ENCODE measurements at places on chromosomes 2 and 18.
A peak's percentile ranks its signal among the peaks of the same experiment; 100 is the strongest.

DNA sequence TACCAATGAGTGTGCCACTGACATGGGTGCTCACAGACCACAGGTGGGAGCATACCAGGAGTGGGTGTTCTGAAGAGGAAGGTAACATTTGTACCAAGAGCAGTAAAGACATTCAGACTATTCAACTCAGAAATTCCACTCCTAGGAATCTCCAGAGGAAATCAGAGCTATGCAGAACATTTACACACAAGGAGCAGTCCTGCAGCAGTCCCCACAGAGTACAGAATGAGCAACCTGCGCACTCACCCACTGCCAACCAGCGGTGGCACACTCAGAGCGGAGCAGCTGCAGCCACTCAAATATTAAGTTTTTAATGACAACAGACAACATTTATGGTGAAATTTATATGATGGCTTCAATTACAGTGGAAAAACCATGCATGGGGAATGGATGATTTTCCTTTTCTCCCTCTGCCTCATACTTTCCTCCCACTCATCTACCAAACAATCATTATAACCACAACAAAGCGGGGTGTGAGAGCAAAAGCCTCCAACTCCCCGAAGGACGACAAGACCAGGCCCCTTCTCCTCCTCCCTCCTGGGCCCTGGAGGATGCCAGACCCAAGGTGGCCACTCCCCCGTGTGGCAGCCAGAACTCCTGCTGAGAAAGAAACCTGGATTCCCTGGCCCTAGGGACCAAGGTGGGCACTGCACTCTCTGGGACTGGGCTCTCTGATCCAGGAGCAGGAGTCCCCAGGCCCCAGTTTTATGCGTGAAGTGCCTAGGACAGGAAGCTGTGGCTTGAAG, 5.4 kb downstream of the HS6ST1 start:
- no peak for DNase-seq

DNA sequence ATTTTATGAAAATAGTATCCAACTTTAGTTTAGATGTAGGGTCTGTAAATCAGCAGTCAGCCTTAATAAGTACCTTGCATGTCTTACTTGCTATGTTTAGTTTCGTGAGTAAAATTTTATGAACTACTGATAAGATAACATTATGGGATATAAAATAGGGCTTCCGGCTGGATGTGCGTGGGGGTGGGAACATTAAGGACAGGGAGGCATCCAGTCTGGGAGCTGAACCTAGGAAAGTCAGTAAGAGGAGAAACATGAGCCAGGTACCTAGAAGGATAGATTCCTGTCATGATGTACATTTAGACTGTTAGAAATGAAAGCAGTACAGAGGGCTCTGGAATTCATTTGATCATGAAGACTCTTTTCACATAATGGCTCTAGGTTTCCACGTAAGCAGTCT, 12.7 kb upstream of the KCNJ13 start:
- DNase-seq: no peak

DNA sequence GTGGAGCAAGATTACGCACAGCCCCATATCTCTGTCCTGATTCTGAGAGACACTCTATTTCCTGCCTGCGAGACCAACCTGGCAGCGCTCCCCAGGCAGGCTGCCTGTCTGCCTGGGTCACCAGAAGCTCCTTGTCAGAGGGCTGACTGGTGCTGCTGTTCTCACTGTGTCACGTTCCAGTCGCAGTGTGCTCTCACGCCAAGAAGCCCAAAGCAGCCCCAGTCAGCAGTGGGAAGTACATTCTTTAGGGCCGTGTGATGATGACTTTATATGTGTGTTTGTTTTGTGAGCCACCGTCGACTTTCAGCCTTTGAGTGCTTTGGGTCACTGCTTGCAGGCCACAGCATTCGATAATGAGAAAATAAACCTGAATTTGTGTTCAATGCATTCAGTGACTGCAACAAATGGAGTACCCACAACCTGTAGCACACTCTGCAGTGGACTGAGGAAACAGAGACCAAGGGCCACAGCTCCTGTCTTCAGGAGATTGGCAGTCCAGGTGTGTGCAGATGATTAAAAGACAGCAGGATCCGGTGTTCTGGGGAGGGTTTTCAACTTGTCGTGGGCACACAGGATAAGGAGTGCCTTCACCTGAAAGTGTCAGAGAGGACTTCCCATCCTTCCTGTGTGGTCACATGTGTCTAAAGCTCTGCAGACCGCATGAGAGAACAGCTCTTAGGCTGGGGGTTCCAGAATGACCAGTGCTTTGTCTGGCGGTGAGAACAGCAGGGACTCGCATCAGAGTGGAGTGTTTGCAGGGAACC, 4.8 kb downstream of the TNFRSF11A start:
- no peak for DNase-seq

DNA sequence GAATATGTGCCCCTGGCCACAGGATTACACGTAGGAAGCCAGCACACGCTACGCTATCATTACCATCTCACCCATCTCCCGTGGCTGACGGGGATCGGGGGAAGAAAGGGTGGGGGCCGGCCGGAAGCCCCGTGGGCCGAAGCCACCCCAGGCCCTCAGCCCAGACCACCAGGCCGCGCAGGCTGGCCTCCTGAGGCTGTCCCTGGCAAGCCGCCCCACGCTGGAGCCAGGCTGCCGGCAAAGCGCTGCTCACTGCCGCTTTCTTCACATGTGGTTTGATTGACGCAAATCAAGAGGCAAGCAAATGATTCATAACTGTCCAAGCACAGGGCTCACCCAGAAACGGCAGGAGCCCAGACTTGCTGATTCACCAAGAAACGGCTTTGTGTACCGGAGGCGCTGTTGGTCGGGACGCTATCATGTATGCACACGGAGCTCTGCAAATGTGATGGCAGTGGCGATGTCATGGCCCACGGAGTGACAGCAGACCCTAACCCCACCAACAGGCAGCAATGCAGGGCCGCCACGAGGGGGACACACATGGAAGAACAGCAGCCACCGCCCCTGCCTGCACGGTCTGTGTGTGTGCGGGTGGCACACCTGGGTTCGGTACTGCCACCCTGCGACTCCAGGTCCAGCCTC, 125.7 kb downstream of the HDAC4 start:
- peak; percentile 66 for DNase-seq

DNA sequence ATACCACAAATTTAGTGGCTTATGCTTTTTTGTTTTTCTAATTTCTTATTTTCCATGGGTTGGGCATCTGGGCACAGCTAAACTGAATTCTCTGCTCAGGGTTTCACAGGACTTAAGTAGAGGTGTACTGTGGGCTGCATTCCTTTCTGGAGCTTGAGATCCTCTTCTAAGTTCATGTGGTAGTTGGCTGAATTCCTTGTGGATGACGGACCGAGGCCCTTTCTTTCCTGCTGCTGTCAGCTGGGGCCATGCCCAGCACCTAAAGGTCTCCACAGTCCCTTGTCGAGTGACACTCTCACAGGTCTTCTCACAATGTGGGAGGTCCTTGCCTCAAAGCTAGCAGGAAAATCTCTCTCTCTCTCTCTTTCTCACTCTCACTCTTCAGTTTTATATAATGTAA, 433.5 kb upstream of the LRATD1 start:
- DNase-seq: no peak

DNA sequence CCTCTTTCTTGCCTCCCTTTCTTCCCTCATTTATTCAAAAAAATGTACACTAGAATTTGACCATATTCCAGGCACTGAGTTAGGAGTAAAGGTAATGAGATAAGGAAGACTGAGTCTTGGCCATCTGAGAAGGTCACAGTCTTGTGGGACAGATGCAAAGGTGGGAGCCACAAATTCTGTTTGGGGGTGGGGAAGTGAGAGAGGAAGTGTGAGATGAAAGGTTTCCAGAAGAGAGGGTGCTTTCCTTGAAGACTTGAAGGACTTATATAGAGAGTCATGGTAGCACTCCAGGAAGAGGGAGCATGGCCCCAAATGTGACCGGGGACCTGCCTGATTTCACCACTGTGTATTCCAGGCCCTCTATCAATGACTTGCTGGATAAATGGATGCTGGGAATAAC, 320.6 kb downstream of the LPIN1 start:
- no peak for DNase-seq

DNA sequence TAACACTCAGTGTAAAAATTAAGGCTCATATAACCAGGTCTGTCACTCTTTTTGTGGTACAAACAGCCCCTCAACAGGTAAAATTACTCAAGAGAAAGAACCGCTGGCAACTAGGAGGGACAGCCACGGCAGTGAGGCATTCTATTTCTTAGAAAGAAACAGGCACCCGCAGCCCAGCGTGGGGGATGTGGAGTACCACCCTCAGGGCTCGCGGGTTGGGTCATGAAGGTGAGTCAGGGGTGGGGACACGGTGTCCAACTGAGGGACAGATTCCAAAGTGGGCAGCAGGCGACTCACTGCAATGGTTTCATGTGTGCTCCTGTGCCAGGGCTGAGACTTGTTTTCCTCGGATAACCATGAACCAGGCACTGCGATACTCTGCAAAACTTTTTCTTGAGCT, 129.4 kb downstream of the DTNB start:
- DNase-seq: no peak

- no peak for DNase-seq
Measured at GRCh38 chr2:515441-516127, 161.6 kb downstream of the TMEM18 start.

GRCh38 chr2:47076586-47077441, 78.3 kb downstream of the STPG4 start:
- no peak for DNase-seq

GRCh38 chr2:152694161-152694661, 23.1 kb downstream of the PRPF40A start:
- DNase-seq: no peak

- DNase-seq: no peak
Measured at GRCh38 chr2:42312106-42312505, 48.9 kb downstream of the COX7A2L start.

DNA sequence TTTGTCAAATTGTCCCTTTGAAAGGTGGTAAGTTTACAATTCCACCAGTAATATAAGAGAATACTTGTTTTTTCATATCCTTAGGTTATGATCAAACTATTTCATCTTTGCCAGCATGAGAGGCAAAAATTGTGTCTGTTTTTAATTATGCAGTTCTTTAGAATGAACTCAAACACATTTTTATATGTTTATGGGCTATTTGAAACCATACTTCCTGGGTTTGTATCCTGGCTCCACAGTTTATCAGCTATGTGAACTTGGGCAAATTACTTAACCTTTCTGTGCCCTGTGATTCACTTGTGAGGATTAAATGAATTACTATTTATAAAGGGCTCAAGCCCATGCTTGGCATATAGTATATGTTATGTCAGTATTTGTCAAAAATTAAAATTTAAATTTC, 109.4 kb downstream of the TANC1 start:
- no peak for DNase-seq

DNA sequence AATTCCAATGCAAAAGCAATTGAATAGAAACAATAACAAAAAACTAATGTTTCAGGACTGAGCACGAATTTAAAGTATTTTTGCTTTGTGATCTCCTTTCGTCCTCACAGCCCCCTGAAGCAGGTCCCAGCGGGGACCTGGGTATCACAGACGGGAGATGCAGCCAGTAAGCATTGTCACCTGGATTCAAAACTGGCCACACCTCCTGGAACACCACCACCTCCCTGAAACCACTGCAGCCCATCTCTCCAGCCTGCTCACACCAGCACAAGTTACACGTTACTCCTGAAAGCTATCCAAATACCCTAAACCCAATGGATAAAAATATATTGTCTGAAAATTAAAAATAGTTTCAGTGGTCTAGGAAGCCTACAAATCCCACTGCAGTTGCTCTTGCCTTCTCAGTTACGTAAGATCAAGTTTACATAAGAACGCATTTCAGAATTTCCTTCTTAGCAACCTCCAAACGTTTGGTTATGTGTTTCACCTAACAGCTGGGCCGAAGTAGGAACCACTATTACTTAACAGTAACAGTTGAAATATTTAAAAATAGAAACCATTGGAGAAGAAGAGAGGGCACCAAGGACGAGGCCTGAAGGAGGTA, 178.0 kb downstream of the HDAC4 start:
- no peak for DNase-seq

DNA sequence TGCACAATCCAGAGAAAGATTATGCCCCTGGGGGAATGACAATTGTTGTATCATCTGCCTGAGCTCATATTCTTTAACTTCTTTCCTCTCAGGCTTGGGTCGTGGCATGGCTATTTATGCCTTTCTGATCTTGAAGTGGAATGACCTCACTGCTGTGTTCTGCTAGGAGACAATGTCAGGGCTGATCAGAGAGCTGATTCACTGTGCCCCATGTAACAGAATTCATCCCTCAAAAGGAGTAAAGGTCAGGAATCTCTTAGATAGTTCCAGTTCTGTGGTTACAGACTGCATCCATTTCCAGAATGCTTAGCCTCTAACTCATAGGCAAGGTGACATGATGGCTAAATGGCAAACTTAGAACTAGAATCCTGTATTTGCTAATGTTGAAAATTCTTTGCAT, 511.7 kb upstream of the CNTNAP5 start:
- DNase-seq: no peak

- no peak for DNase-seq
Measured at GRCh38 chr2:20429528-20429927, 17.3 kb upstream of the RHOB start.

GRCh38 chr2:150387586-150388288, 99.7 kb downstream of the RND3 start:
- DNase-seq: no peak

DNA sequence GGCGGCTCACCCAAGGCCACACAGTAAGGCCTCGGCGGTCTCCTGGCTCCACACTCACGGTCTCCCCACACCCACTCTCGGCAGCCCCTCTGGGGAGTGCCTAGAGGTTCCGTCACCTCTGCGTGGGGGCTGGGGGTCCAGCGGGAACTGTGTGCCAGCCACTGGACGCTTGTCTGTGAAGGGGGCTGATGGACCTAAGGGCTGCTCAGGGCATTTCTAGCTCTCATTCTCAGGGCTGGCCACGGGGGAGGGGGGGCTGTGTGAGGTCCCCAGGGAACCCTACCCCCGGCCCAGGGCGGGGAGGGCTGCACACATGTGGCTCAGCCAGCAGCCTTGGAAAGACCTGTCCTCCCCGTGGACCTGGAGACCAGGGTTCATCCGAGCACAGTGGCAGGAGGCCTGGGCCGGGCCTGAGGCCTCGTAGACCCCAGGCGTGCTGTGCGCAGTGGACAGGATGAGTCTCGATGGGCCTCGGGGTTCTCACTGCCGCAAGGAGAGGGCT, 27.1 kb upstream of the ODC1 start:
- no peak for DNase-seq

- no peak for DNase-seq
Measured at GRCh38 chr18:37712776-37713175, 147.2 kb upstream of the CELF4 start.

GRCh38 chr2:206154197-206154596, 5.0 kb downstream of the NDUFS1 start:
- no peak for DNase-seq

- no peak for DNase-seq
Measured at GRCh38 chr18:79753391-79753851, 44.3 kb upstream of the KCNG2 start.

GRCh38 chr18:3234457-3234856, 13.1 kb upstream of the MYL12A start:
- DNase-seq: no peak

Data from activated CD8-positive, alpha-beta memory T cell treated with anti-CD3 and anti-CD28 coated beads for 1 hour (primary cell).